Activated CD4-positive, alpha-beta T cell treated with anti-CD3 and anti-CD28 coated beads for 36 hours (primary cell): ENCODE measurements at places on chromosomes 2 and 18. TPM values are rescaled to one million over a fixed set of nuclear protein-coding genes. Genes with fewer than 3 reads are reported as not detected.

- DNase-seq = peak; percentile 11
These were observed 50.9 kb downstream of the COL3A1 start for GRCh38 chr2:189024901-189025618.

DNA sequence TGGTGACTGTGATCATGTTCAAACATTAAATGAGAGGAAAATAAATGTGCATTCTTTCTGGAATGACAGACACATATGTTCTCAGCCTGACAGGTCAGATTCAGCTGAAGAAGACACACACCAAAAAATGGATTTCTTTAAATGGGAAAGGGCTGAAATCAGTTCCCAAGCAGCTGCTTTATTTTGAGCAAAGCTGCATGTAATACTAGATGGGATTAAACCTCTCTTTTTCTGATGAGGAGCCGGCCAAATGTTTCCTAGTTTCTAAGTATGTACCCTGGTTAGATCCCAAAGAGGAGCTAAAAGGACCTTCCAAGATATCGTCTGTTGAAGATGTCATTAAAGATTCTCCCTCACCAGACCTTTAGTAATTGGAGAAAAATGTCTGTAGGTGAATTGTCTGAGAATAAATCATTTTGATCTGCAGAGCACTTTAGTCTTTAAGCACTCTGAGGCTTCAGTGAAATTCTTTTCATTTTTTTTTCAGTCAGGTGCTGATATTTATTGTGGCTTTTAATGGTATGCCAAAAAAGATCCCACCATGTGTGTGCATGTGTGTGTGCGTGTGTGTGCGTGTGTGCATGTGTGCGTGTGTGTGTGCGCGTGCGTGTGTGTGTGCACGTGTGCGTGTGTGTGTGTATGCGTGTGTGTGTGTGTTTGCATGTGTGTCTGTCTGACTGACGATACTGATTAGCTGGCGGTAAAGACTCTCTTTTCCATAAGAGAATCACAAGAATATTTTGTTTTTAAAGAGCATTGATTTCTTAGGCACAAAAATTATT, 175.8 kb downstream of the IRS1 start:
- no peak for DNase-seq

- DNase-seq = no peak
These were observed 20.8 kb downstream of the RASGRP3 start for GRCh38 chr2:33497221-33497650.

- DNase-seq = no peak
These were observed 84.0 kb upstream of the ZCCHC2 start for GRCh38 chr18:62438866-62439265.

GRCh38 chr2:100903534-100904258, 83.8 kb downstream of the NPAS2 start:
- DNase-seq = no peak

- DNase-seq = peak; percentile 69
These were observed 13.3 kb downstream of the MRPL44 start for GRCh38 chr2:223970343-223971128.

GRCh38 chr2:188303363-188304031, 11.8 kb downstream of the GULP1 start:
- DNase-seq = no peak

DNA sequence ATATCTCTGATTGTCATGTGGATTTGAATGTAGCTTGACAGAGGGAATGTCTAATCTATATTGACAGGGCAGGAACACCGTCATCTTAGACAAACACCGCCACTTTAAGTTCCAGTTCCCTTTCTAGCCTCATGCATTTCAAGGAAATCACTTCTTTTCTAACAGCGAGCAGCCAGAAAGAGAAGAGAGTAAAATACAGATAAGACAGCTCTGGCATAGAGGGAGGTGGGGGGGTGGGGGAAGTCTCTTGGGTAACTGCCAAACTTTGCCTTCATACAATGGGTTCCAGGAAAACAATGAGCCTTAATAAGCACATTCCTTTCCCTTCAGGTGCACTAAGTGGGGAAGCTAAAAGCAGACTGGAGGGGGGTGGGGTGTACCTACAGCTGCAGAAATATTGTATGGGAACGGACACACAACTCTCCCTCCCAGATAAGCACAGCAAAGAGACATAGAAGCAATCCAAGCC, 37.2 kb downstream of the CASP10 start:
- no peak for DNase-seq

- DNase-seq = no peak
These were observed 18.2 kb upstream of the ACSL3 start for GRCh38 chr2:222842491-222843174.

- no peak for DNase-seq
These were observed 13.7 kb upstream of the RALB start for GRCh38 chr2:120238728-120239487.

GRCh38 chr2:239211396-239212094, 189.3 kb downstream of the HDAC4 start:
- DNase-seq = no peak

DNA sequence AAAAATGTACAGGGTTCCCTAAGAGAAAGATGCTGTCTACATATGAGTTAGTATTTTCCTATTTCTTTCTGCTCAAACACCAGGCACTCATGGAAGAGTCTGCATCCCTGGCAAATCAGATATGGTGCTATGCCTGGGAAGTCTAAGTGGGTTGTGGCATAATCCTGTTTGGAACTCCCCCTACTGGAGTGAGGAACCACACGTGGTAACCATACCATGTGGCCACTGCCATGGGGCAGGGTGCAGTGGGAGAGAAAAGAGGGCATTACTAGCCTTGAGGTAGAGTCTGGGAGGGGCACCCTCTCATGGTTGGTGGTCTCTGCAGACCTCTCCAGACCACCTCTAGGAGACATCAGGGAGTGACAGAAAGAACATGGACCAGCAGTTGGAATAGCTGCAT, 257.9 kb upstream of the ATP5MC3 start:
- DNase-seq = no peak

DNA sequence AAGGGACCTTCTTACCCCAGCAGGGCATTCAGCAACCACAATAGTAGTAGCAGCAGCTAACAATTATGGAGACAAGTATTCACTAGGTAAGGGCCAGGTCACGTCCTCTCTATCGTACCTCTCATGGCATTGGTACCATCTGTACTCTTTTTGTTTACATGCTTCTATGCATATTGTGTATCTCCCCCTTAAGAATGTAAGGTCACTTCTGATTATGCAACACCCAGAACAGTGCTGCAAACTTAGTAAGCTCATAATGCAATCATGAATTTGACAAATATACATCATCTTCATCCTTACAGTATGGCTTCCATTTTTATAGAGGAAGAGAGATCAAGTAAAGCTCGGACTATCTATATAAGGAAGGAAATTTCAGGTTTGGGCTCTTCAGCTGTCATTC, 46.1 kb downstream of the SPRED2 start:
- no peak for DNase-seq

DNA sequence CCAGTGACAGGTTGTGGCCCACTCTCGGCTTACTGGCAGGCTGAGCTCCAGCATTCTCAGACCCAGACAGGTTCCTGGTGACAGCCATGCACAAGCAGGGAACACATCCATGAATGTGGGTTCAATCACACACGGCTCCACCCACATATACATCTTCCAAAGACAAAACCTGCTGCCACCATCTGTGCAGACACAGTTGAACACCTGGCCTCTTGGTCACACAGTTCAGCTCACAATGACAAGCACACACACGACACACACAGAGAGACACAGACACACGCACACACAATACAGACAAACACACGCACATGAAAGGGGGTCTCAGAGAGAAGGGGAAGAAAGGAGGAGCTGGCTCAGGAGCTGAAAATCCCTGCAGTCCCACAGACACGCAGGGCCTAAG, 32.1 kb upstream of the PTMA start:
- no peak for DNase-seq

DNA sequence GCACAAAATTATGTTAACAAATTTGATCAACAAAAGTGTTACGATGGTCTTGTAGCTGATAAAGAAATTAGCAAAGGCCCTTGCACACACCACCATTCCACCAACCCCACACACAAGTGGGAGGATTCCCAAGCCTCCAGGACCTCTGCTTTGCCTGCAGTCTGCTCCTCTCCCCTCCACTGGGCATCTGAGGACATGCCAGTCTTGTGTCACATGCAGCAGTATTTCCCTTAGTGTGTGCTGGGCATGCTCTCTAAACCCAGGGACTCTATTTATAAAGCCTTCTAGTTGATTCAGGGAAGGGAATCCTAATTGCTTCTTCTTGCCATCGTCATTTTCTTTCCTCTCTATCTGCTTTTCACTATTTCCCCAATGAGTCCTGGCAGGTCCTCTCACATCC, 53.3 kb downstream of the KCTD18 start:
- no peak for DNase-seq

- no peak for DNase-seq
These were observed 119.7 kb upstream of the KLF7 start for GRCh38 chr2:207285473-207285815.

GRCh38 chr2:149167941-149168340, 129.4 kb downstream of the LYPD6B start:
- DNase-seq = no peak

- DNase-seq = peak; percentile 88
These were observed 1.4 kb upstream of the SETBP1 start for GRCh38 chr18:44679056-44679913.

DNA sequence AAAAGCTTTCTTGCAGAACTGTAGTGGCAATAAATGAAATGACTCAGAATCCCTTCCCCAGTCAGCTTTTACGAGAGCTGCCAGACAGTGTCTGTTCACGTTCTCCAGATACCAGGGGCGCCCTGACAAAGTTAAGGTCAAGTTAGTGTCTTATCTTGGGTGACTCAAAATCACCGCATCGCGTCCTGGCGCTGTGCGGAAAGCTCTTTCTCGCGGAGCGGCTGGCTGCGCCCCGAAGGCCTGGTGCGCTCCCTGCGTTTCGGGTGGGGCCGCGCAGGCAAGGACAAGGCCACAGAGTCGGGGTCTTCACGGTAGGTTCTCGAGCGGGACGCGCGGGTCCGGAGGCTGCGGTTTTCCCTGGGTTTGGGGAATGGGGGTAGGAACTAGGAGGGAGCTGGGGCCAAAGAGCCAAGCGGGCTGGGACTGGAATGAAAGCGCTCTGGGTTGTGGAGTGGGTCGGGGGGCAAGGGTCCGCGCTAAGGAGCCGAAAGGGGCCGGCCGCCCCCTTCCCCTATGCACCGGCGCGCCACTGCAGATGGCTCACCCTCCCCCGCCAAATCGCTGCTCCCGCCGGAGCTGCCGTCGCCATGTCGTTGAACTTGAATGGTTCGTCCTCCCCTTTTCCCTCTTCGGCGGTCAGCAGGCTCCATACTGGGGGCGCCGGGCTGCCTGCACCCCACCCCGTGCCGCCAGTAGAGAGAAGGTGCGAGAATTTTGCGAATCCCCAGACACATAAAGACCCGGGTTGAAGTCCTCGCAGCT, 2.6 kb upstream of the HOXD11 start:
- DNase-seq = no peak

- no peak for DNase-seq
These were observed 34.0 kb upstream of the TMEM131 start for GRCh38 chr2:98029718-98030222.

- no peak for DNase-seq
These were observed 282.7 kb downstream of the EPHA4 start for GRCh38 chr2:221289389-221289788.

GRCh38 chr2:10911291-10912075, at the start of gene KCNF1:
Gene KCNF1 (plus strand): TSS chr2:10911934. CDS start chr2:10912427, 493 bp downstream.
- DNase-seq = peak; percentile 17

GRCh38 chr2:101745711-101746694, 48.5 kb downstream of the MAP4K4 start:
- no peak for DNase-seq

DNA sequence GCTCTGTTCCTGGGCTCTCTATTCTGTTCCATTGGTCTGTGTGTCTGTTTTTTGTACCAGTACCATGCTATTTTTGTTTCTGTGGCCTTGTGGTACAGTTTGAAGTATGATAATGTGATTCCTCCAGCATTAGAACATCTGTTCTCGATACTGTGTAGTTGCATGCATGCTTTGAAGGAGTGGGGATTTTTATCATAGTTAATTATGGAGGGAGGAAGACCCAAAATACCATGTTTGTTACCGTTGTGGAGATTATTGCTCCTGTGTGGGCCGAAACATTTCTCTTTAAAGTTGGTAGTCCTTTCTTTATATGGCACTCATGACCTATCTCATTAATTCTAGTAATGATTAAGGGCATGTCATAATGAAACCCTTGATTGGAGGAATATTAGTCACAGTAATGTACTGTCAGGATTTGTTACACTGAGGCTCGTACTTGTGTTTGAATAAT, 87.6 kb downstream of the TTC27 start:
- no peak for DNase-seq

DNA sequence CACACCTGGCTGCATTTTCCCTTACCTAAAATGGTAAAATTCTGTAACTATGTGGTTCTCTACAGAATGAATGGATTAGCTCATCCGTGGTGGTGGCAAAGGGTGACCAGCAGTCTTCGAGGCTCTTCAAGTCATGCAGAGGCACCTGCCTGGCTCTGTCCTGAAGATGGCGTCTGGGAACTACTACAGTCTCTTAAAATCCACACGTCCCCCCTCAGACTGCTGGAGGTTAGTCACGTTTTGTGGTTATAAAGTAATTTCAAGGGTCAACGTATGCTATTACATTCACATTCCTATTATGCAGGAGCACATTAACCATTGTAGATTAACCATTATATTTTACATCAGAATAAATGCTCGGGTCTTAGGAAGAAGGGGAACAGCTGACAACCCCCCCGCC, 616.7 kb downstream of the GALR1 start:
- DNase-seq = no peak

GRCh38 chr2:148021059-148021861, at the start of gene MBD5:
Gene MBD5 (plus strand): TSS chr2:148021091.
- DNase-seq = peak; percentile 72

DNA sequence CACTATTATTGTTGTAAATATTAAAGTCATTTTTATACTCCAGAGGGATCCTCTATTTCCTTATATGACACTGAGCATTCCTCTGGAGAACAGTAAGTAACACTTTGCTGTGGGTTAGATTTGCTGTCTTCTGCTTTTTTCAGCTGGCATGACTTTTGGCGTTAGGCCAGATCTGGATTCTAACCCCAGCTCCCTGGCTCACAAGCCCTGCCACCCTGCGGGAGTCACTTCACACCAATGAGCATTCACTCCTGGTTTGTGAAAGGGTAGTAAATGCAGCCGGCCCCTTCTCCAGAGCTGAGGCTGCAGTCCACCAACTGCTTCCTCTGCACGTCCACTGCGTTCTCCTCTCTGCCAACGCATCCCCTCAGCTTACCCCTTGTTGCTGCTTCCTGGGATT, 373.8 kb upstream of the RAB6C start:
- DNase-seq = no peak

MEP1B gene
- total RNA-seq = not detected

ANKRD53 gene
- total RNA-seq = 0.14 TPM

LAMA1 gene
- not detected for total RNA-seq

AFF3 gene
- total RNA-seq = 5.6 TPM

FBXO11 gene
- total RNA-seq = 40.3 TPM

SPATS2L gene
- total RNA-seq = 14.7 TPM
